ENCODE measurements at places on chromosomes 11 and 22.

- no peak for DNase-seq
Measured at GRCh38 chr11:5666402-5666793, 18.5 kb downstream of the TRIM5 start.

DNA sequence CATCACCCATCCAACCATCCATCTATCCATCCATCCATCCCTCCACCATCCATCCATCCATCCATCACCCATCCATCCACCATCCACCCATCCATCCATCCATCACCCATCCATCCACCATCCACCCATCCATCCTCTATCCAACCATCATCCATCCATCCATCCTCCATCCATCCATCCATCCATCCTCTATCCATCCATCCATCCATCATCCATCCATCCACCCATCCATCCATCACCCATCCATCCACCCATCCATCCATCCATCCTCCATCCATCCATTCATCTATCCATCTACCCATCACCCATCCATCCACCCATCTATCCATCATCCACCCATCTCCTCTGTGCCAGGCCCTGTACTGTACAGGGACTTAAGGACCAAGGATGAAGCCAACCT lies 62.2 kb upstream of the WNT11 start:
- DNase-seq: no peak

- DNase-seq: no peak
Measured at GRCh38 chr11:7927635-7928034, 3.4 kb downstream of the OR10A6 start.

GRCh38 chr11:122998727-122999366 lies 17.2 kb upstream of the BSX start:
- DNase-seq: no peak

DNA sequence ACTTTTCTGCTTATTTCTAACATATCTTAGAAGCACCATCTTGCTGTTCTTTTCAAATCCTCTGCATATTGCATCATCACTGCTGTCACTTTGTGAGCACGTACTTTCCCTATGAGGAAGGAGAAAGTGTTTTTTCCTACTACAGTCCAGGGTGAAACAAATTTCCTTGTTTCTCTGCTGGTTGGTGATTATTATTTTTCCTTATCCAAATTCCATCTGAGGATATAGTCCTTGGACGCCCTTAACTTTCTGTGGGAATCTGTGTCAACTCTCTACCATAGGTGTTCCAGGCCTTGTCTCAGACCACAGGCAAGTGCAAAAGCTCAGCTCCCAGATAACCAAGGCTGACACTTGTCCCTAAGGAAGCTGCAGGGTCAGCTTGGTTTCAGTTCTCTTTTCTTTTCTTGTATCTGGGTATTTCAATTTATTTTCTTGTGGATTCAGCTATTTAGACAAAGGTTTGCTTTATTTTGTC lies 29.4 kb upstream of the LYVE1 start:
- no peak for DNase-seq

DNA sequence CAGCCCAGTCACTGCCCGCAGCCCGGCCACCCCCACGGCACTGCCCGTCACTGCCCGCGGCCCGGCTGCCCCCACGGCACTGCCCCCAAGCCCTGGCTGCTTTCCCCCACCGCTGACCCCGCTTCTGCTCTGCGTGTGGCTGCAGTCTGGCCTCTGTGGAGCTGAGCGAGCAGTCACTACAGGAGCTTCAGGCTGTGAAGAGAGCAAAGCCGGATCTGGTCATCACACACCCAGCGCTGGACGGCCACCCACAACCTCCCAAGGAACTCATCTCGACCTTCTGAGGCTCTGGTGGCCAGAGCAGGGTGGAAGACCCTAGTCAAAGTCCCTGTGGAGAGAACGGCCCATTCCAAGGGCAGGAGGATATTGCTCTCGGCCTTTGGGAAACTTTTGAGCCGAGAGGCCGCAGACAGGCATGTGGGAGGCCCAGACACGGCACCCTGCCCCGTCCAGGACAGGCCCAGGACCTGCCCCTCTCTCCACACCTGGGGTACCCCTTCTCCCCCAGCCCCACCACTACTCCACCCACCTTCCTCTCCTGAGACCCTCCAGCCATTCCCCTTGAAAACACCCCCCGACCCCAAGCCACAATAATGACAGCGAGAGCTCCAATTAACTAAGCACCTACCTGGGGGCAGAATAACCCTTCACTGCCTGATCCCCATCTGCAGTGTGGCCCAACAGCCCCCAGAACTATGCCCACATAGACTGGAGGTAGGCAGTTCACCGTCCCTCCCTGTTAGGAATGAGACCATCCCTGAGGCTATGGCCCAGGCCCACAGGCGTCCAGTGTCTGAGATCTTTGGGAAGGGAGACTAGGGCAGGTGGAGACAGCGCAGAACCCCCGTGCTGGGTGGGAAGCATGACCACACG lies 3.7 kb upstream of the PGGHG start:
- no peak for DNase-seq

GRCh38 chr11:128367573-128367972 lies 219.8 kb downstream of the ETS1 start:
- DNase-seq: no peak

GRCh38 chr22:46083383-46084350 lies 66.7 kb upstream of the PPARA start:
- no peak for DNase-seq

DNA sequence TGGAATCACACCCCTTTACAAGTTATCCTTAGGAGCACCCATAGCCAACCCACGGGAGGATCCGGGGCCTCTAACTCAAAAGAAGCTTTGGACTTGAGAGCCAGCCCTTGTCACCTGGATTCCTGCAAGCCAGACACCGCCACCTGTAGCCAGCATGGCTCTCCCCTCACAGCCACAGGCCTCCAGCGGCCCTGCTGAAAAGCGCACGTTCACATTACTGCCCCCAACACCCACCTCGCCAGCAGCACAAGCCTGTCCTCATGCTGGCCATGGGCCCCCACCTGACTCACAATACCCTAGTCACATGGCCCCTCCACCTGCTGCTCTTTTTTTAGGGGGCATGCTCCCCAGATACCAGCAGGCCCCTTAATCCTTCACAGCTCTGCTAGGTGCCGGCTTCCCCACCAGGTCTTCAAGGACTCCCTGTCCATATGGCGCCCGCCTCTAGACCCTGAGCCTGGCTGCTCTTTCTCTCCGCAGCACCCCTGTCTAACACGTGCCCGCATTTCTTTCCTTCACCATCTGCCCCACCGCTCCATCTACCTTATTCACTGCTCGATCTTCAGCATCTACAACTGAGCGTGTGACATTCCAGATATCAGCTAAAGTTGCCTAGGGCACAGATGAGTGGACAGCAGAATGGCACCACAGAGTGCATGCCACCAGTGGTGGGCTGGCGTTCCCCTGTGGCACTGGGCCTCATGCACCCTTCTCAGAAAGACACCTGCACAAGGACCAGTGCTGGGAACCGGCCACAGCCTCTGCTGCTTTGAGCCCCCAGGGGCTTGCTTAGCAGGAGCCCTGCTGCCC lies 6.6 kb downstream of the CARS1 start:
- no peak for DNase-seq

Data from NCI-H2081 treated with DMSO at 0.1 percent for 48 hours (cell line).